ENCODE measurements at places on chromosomes 4 and X. TPM values are rescaled to one million over a fixed set of nuclear protein-coding genes. Genes with fewer than 3 reads are reported as not detected.

CPLX1 gene
- total RNA-seq = 0.30 TPM

DNA sequence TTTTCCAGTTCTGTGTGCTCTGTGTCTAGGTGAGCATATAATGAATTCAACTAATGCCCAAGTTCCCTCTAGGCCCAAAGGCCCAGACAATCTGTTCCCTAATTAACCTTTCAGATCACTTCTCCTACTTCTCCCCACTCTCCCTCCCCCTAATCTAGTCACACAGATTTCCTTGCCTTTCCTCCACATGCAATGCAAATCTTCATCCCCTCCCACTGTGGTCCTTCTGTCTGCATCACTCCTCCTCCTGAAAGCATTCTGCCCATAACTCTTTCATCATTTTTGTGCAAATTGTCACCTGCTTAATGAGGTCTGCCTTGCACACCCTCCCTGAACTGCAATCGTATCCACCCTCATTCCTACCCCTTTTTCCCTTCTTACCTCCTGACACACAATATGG, 346.6 kb downstream of the FBXO8 start:
- DNase-seq = no peak

ATP2B3 gene
- total RNA-seq = 0.10 TPM

- DNase-seq = no peak
Observed at GRCh38 chr4:187444061-187444460, 551.5 kb upstream of the ZFP42 start.

ZFP92 gene
- total RNA-seq = 0.59 TPM
